ENCODE measurements at places on chromosomes 7 and 10. TPM values are rescaled to one million over a fixed set of nuclear protein-coding genes. Genes with fewer than 3 reads are reported as not detected.

DNA sequence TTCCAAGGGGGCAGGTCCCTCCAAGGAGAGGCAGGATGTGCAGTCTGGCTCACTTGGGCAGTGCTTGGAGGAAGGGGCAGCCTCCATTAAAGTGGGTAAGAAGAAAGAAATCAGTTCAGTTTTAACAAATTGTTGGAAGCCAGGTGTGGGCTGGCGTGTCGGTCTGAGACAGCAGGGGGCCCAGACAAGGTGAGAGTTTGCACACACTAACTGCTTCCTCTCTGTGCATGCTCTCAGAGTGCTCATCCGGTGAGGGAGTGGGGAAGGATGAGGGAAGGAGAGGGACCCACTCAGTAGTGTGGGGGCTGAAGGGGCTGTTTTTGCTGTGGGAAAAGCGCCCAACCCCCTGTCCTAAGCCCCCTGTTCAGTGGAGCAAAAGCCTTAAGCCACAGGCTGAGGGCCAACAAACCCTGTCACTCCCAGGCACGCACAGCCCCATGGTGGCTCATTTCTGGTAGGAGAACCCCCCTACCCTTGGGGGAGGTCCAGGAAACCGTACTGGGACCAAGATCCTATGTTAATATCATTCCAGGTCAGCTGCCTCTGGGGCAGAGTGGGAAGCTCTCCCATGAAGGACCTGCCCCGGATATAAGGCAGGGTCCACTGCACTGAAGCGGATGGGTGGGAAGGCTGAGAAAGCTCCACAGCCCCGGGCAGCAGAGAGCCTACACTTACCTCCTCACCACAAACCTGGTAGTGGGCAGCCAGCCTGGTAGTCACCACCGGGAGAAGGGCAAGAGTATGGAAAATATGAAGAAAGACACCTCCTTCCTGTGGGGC lies 5.1 kb upstream of the PCBD1 start:
- no peak overlapping the region for H3K4me3 ChIP-seq
- no peaks in the 10 kb centered on the region for H3K27me3 ChIP-seq
- H3K27ac ChIP-seq, result no peak overlapping the region

Gene DLG5
- total RNA-seq, result 149 TPM

GRCh38 chr10:35092851-35093250 lies 2.7 kb upstream of the CUL2 start:
- H3K36me3 ChIP-seq, result peaks cover 1% of the 10 kb centered on the region
- no peaks in the 10 kb centered on the region for H3K27me3 ChIP-seq
- H3K4me3 ChIP-seq, result no peak overlapping the region
- DNase-seq, result no peak
- H3K4me1 ChIP-seq, result peaks cover 23% of the 10 kb centered on the region

- no peaks in the 10 kb centered on the region for H3K36me3 ChIP-seq
- H3K27ac ChIP-seq, result no peak overlapping the region
- DNase-seq, result no peak
- H3K4me3 ChIP-seq, result no peak overlapping the region
These were observed 1.9 kb downstream of the CHAT start for GRCh38 chr10:49615721-49616120.

- no peak for DNase-seq
- H3K4me3 ChIP-seq, result no peak overlapping the region
- no peaks in the 10 kb centered on the region for H3K27me3 ChIP-seq
- peaks cover 5% of the 10 kb centered on the region for H3K36me3 ChIP-seq
- H3K27ac ChIP-seq, result peak overlapping the region; percentile 90
These were observed 1.0 kb downstream of the PAXIP1 start for GRCh38 chr7:155001756-155002410.

DNA sequence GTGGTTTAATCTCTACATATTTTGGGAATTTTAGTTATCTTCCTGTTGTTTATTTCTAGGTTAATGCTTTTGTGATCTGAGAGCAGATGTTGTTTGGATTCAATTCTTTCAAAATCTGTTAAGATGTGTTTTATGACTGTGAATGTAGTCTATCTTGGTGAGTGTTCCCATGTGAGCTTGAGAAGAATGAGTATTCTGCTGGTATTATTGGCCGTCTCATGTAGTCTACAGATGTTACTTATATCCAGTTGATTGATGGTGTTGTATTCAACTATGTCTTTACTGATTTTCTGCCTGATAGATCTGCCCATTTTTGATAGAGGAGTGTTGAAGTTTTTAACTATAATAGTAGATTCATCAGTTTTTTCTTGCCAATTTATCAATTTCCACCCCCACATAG lies 141.4 kb upstream of the FOXP2 start:
- no peak overlapping the region for H3K4me3 ChIP-seq
- H3K36me3 ChIP-seq, result no peaks in the 10 kb centered on the region
- H3K4me1 ChIP-seq, result peaks cover 17% of the 10 kb centered on the region
- DNase-seq, result no peak

Gene PNLIP
- total RNA-seq, result not detected

Gene GOLGA7B
- 1.1 TPM for total RNA-seq

DNA sequence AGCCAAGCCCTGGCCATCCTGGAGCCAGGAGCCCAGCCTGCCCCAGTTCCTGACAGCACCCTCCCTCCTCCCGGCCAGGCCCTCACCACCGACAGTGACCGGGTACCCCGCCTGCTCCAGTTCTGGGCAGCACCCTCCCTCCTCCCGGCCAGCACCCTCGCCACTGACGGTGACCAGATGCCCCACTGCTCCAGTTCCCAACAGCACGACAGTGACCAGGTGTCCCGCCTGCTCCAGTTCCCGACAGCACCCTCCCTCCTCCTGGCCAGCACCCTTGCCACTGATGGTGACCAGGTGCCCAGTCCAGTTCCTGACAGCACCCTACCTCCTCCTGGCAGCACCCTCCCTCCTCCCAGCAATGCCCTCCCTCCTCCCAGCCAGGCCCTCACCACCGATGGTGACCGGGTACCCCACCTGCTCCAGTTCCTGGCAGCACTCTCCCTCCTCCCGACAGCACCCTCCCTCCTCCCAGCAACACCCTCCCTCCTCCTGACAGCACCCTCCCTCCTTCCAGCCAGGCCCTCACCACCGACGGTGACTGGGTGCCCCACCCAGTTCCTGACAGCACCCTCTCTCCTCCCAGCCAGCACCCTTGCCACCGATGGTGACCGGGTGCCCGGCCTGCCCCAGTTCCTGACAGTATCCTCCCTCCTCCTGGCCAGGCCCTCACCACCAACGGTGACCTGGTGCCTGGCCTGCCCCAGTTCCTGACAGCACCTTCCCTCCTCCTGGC lies 40.3 kb downstream of the VIPR2 start:
- H3K4me3 ChIP-seq, result no peak overlapping the region
- no peak overlapping the region for H3K27ac ChIP-seq
- DNase-seq, result no peak
- H3K4me1 ChIP-seq, result no peaks in the 10 kb centered on the region

GRCh38 chr10:89165923-89166322 lies 41.2 kb downstream of the CH25H start:
- no peak for DNase-seq
- no peaks in the 10 kb centered on the region for H3K36me3 ChIP-seq
- H3K27me3 ChIP-seq, result peaks cover 56% of the 10 kb centered on the region

DNA sequence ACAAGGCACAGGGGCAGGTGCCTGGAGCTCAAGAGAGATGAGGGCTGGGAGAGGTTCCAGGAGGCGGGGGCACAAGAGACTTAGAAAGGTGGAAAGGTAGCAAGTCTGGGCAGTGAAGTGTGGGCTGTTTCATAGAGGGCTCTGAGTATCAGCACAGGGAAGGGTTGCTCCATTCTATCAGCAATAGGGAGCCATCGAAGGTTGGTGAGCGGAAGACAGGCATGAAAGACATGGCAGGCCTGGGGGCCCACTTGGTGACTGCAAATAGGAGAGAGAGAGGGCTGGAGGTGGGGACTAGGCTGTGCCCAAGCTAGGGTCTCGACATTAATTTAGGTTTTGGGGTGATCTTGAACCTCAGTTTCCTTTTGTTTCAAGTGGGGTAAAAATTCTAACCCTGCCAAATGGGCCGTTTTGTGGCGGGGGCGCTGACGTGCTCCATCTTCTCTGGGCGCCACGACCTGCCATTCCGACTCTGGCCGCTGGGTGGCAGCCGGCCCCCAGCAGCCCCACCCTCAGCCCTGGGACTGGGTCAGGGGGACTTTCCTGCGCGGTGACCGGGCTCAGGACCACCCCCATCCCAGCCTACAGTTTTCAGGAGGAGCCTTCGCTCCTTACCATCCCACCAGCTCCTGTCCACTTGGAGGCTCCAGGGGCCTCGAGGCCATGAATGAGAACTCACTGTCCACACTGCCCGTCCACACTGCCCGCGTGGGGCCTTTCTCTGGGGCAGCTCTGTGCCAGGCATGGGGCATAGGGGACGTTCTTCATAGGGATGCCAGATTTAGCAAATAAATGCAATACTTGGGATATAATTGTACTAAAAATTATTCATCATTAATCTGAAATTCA lies 37.2 kb upstream of the PCBD1 start:
- H3K4me1 ChIP-seq, result no peaks in the 10 kb centered on the region
- H3K36me3 ChIP-seq, result no peaks in the 10 kb centered on the region
- peak; percentile 56 for DNase-seq
- no peak overlapping the region for H3K4me3 ChIP-seq

Gene COL17A1
- total RNA-seq, result 0.86 TPM

Gene HTRA1
- total RNA-seq, result 3.5 TPM

- H3K4me3 ChIP-seq, result no peak overlapping the region
- no peaks in the 10 kb centered on the region for H3K36me3 ChIP-seq
- H3K27ac ChIP-seq, result no peak overlapping the region
- no peaks in the 10 kb centered on the region for H3K27me3 ChIP-seq
These were observed 1015.5 kb upstream of the LRRN3 start for GRCh38 chr7:110075450-110075849.

Gene ATG9B
- 0.58 TPM for total RNA-seq

DNA sequence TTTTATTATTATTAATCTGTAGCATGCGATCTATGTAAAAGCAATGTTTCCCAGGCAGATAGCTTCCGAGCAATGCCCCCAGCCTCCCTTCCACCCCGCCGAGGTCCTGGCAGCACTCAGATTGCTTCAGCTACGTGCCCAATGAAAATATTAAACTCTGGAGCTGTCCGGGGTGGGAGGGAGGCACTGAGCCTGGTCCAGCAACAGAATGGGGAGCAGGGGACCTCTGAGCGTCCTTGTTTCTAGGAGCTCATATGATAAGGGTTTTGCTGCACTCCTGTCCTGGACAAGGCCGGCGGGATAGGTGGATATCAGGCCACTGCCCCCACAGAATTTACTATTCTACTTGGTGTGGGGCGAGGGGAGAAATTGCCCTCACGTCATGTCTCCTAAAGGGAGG lies 44.5 kb upstream of the CDK1 start:
- H3K4me1 ChIP-seq, result peaks cover 19% of the 10 kb centered on the region
- DNase-seq, result no peak
- H3K36me3 ChIP-seq, result no peaks in the 10 kb centered on the region

GRCh38 chr10:116985611-116986010 lies 19.4 kb downstream of the SHTN1 start:
- H3K27me3 ChIP-seq, result no peaks in the 10 kb centered on the region
- peaks cover 7% of the 10 kb centered on the region for H3K36me3 ChIP-seq
- no peak overlapping the region for H3K27ac ChIP-seq

- H3K27ac ChIP-seq, result no peak overlapping the region
- H3K4me3 ChIP-seq, result no peak overlapping the region
- no peak for DNase-seq
- H3K36me3 ChIP-seq, result no peaks in the 10 kb centered on the region
- peaks cover 58% of the 10 kb centered on the region for H3K27me3 ChIP-seq
These were observed 73.1 kb downstream of the EMX2 start for GRCh38 chr10:117615649-117616048.

GRCh38 chr7:143485094-143485493 lies 7.4 kb downstream of the TAS2R41 start:
- no peak for DNase-seq
- H3K27me3 ChIP-seq, result no peaks in the 10 kb centered on the region
- no peaks in the 10 kb centered on the region for H3K4me1 ChIP-seq
- H3K27ac ChIP-seq, result no peak overlapping the region

DNA sequence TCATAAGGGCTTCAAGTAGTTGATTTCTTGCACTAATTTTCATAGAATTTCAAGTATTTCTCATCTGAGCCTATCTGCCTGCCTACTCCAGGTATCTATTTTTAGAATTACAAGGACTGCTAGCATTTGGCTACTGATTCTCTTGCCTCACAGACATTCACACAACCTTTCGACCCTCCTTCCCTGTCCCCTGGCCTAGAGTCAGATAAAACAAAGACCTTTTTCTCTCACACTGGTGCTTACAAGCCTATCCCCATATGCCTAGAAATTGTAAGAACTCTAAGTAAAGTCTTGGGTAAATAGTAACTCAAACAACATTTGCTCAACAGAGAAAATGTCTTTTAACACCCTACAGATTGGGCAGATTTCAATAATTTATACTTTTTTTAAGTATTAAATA lies 6.3 kb downstream of the GPAM start:
- H3K36me3 ChIP-seq, result peaks cover 11% of the 10 kb centered on the region
- no peaks in the 10 kb centered on the region for H3K27me3 ChIP-seq
- H3K27ac ChIP-seq, result peak overlapping the region; percentile 87
- no peak for DNase-seq

DNA sequence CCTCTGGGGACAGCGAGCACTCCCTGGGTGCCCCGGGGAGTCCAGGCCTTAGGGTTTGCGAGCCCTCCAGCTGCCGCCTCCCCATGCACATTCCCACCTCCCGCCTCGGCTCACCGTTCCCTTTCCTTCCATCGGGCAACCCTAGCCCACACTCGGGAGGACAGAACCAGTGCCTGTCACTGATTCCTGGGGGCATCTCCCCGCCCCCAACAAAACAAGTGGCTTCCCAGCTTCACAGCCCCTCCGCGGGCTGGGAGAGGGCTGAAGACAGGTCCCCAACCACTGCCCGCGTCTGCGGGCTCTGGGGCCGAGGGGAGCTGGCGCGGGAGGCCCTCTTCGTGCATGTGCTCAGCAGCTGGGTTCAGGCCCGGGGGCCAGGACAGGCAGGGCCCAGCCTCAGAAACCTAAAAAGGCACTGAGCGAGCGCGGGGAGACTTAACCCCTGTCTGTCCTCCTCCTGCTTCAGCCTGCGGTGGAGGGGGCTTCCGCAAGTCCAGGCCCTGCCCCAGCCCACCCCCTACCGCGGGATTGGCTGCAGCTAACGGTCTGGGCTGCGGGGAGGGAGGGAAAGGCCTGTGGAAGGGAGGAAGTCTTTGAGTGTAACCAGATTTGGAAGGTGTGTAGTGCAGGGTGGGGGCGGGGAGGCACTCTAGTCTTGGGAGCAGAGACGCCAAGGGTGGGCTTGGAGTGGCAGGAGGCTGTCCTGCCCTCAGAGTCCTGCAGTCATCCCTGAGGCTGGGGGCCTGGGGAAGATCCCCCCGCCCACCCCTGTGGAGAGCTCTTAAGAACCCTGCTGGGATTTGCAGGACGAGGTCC lies 1.2 kb downstream of the FLNC start:
- H3K4me1 ChIP-seq, result peaks cover 16% of the 10 kb centered on the region
- H3K4me3 ChIP-seq, result peak overlapping the region; percentile 62
- no peak overlapping the region for H3K27ac ChIP-seq
- H3K36me3 ChIP-seq, result no peaks in the 10 kb centered on the region
- no peak for DNase-seq
- H3K27me3 ChIP-seq, result peaks cover 55% of the 10 kb centered on the region

Gene AKR1C3
- total RNA-seq, result 4.6 TPM

- H3K27ac ChIP-seq, result no peak overlapping the region
- no peak overlapping the region for H3K4me3 ChIP-seq
- peaks cover 53% of the 10 kb centered on the region for H3K36me3 ChIP-seq
- DNase-seq, result no peak
- no peaks in the 10 kb centered on the region for H3K27me3 ChIP-seq
- H3K4me1 ChIP-seq, result no peaks in the 10 kb centered on the region
These were observed 13.6 kb downstream of the ZNF138 start for GRCh38 chr7:64807731-64808365.

Gene GRM3
- total RNA-seq, result 1.4 TPM

GRCh38 chr10:77223526-77224460 lies 413.8 kb downstream of the KCNMA1 start:
- H3K4me3 ChIP-seq, result no peak overlapping the region
- H3K27ac ChIP-seq, result peak overlapping the region; percentile 66
- peaks cover 24% of the 10 kb centered on the region for H3K27me3 ChIP-seq
- no peak for DNase-seq
- peaks cover 14% of the 10 kb centered on the region for H3K4me1 ChIP-seq
